ENCODE measurements at places on chromosomes 3 and 15.

DNA sequence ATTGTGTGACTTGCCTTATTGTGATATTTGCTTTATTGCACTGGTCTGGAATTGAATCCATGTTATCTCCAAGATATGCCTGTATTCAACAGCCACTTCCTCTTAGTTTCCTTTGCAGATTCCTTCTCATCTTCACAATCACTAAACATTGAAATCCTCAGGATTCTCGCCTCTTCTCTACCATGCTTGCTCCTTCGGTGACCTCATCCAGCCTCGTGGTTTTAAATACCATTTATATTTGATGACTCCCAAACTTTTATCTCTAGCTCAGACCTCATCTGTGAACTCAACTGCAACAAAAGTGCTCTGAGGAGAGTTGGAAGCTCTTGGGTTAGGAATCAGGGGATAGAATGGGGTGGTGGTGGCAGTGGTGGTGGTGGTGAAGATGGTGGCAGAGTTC, 19.9 kb downstream of the POLR2M start:
- peak; percentile 54 for DNase-seq

DNA sequence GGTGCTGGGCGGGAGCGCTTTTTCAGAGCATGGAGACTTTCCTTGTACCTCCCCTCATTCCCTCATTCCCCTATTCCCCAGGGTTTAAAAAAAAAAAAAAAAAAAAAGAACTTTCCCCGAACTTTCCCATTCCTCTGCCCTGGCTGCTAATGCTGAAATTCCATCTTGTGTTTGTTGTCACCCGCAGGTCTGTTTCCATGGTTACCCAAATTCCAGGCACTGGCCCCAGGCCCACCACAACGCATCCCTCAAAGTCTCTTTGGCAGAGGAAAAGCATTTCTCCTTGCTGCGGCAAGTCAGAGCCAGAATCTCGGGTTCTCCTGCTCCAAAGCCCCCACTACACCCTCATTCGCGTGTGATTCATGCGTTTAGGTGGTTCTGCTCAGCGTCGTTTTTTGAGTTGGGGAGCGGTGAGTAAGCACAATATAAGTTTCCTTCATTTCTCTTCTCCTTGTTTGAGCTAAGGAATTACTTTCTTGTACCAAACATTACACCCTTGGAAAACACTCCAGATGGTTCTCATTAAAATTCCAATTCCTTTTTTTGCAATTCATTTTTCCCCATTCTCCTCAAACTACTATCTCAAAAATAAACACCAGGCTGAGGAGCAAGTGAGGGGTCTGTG, 21.6 kb downstream of the ANAPC13 start:
- DNase-seq, result no peak

GRCh38 chr15:27238707-27239423, 267.9 kb downstream of the GABRG3 start:
- no peak for DNase-seq

DNA sequence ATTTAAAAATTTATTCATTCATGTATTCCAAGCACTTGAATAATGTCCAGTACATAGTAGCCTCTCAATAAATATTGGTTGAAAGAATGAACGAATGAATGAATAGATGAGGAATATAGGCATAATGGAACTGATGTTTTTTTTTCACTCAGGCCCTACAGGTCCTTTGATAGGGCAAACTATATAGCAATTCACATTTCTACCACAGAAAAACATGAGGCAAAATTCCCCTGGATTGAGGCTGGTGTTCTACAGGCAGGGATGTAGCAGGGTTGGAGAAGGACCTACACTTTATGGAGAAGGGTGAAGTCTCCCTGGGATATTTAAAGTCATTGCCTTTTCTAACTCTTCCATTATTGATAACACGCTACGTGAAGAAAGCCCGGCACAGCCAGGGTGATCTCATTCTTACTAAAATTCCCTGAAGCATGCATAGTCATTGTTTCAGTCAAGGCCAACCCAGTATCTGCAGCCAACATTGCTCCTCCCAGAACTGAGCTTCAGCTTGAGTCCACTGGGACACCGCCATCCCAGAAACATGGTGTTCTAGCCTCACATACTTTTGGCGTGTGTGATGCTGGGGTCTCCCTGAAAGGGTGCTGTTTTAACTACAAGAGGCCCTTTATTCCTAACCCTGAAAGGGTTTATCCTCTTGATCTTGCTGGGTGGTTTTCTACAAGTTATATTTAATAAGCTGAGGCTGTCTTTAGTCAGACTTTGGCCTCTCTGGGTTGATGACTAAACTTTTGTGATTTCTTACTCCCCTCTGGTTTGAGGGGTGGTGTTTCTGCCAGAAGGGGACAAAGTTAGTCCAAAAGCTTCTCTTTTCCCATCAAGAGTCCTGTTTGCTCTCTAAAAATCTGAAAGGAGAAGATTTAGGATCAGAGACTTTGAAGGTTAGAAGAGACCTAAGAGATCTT, 25.9 kb upstream of the FBN1 start:
- peak; percentile 13 for DNase-seq

GRCh38 chr15:34721802-34722438, 32.9 kb downstream of the GJD2 start:
- DNase-seq, result no peak

GRCh38 chr15:41997845-41998244, 23.0 kb downstream of the PLA2G4E start:
- no peak for DNase-seq

Data from kidney glomerular epithelial cell (primary cell).